ENCODE measurements at places on chromosomes 7 and 10.

- DNase-seq, result no peak
These were observed 291.0 kb downstream of the TNS3 start for GRCh38 chr7:47290867-47291266.

DNA sequence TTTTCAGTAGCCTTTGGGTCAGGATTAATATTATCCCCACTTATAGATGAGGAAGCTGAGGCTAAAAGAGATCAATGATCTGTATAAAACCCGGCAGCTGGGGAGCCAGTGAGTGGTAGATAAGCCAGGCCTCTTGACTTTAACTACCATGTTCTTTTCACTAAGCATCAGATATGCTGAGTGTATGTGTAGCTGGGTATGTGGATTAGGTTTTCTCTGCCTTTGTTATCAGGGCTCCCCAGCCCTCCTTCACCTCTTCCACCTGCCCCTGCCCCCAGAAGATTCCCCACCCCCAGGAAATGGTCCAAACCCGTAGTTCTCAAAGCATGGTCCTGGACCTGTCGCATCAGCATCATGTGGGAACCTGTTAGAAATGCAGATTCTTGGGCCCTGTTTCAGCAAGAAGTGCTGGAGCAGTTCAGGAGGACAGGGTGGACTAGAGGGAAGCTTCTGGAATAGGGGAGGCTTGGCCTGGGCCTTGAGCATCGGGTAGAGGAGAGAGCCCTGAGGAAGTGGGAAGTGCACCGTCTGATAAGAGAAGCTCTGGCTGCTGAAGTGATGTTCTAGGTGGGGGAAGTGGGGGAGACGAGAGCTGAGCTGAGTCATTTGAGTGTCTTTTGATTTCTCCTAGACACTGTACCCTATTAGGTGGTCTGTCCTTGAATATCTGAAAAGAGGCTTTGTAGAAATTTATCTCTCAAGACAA lies 101.3 kb downstream of the HIF1AN start:
- no peak for DNase-seq

GRCh38 chr10:15795036-15795792 lies 65.1 kb downstream of the MINDY3 start:
- DNase-seq, result no peak

- no peak for DNase-seq
These were observed 24.3 kb downstream of the CPVL start for GRCh38 chr7:29122081-29122480.
